Activated CD8-positive, alpha-beta T cell treated with anti-CD3 and anti-CD28 coated beads, Interleukin-2, amount 10 ng/mL, durations not matched to agents 7 days and 5 days (primary cell): ENCODE measurements at places on chromosomes 11 and 22. TPM values are rescaled to one million over a fixed set of nuclear protein-coding genes. Genes with fewer than 3 reads are reported as not detected.

The MYBPC3 gene
- not detected for total RNA-seq

The SERPIND1 gene
- total RNA-seq = not detected

The TREH gene
- total RNA-seq = not detected

The UPK3A gene
- not detected for total RNA-seq

The OR8U1 gene
- not detected for total RNA-seq

The EHD1 gene
- total RNA-seq = 150 TPM

The PRODH gene
- total RNA-seq = not detected

The KCTD14 gene
- 0.47 TPM for total RNA-seq

DNA sequence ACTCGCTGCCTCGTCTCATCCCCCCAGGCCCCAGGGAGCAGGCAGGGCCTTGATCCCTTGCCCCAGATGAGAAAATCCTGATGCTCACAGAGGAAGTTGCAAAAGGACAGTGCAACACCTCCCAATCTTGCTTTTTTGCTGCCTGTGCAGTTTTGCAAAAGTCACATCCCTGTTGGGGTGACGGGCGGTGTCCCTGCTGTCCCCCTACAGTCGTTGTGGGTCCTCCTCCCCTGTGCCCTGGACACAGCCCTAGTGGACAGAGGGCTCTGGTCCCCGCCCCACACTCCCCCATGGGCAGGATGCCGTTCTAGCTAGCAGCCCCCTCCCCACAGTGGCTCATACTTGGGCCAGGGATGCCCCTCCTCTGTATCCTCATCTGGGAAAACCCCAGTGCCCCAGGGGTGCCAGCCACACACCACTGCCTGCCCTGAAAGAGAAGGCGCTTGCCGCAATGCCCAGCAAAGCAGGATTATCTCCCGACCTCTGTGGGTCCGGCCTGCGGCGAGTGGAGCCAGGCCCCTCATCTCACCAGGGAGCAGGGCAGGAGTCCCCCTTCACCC, 18.4 kb upstream of the CTSD start:
- H3K4me1 ChIP-seq = peaks cover 10% of the 10 kb centered on the region
- no peaks in the 10 kb centered on the region for H3K36me3 ChIP-seq
- no peak overlapping the region for H3K4me3 ChIP-seq
- H3K27ac ChIP-seq = no peak overlapping the region
- DNase-seq = no peak
- H3K27me3 ChIP-seq = peaks cover 5% of the 10 kb centered on the region

- peaks cover 5% of the 10 kb centered on the region for H3K4me1 ChIP-seq
- peaks cover 28% of the 10 kb centered on the region for H3K36me3 ChIP-seq
- H3K27ac ChIP-seq = no peak overlapping the region
- no peak overlapping the region for H3K4me3 ChIP-seq
- peaks cover 3% of the 10 kb centered on the region for H3K27me3 ChIP-seq
These were observed 6.0 kb upstream of the TUBA8 start for GRCh38 chr22:18104566-18104965.

- DNase-seq = no peak
- no peaks in the 10 kb centered on the region for H3K36me3 ChIP-seq
- no peaks in the 10 kb centered on the region for H3K27me3 ChIP-seq
- no peaks in the 10 kb centered on the region for H3K4me1 ChIP-seq
These were observed 15.7 kb downstream of the PLAAT3 start for GRCh38 chr11:63598556-63598955.

DNA sequence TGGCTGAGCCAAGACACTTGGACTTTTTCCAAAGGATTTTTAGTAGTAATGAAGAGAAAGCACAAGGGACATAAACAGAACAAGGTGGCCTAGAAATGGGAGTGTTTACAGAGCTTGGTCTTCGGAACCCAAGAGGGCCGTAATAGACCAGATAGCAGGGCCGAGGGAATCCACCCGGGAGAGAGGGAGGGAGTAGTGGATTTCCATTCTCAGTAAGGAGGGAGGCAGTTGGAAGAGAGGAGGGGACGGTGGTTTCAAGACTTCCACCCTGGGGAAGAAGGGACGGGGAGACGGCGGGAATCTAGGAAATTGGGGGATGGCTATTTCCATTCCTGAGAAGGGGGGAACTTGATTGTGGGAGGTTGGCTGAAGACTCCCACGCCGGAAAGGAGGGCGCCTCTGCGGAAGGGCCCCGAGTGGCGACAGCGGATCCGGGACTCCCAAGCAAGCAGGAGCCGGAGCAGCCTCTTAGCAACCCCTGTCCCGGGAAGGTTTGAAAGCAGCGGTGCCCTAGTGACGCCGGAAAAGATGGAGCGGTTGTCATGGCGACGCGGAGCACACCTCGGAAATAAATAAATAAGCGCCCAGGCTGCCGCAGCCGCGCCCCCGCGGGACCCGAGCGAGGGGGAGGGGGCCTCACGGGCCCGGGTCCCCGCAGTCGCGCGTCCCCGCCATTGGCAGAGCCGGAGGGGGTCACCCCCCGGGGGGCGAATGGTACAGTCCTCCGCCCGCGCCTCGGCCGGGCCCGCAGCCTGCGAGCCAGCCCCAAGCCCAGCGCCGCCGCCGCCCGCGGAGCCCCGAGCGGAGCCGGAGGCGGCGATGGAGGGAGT, 31.6 kb downstream of the EIF3F start:
- peaks cover 11% of the 10 kb centered on the region for H3K4me1 ChIP-seq
- H3K4me3 ChIP-seq = peak overlapping the region; percentile 42
- peak; percentile 75 for DNase-seq
- peak overlapping the region; percentile 5 for H3K27ac ChIP-seq

DNA sequence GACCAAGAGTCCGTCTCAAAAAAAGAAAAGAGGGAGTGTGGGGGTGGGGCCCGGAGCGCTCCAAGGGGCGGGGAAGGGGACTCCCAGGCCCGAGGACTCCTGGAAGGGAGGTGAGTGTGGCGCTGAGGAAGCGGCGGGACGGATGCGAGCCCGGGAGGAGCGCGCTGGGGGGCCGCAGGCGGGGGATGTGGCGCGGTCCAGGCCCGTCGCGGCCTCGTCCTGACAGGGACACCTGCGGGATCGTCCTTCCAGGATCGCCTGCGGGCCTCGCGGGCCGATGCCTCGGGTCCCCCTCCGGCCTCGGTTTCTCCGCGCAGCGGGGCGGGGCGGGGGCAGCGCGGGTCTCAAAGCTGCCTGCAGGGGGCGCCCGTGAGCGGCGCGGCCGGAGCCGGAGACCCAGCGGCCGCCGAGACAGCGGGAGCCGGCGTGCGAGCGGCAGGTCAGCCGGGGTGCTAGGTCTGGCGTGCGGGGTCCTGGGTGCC, 3.8 kb upstream of the ADORA2A start:
- DNase-seq = peak; percentile 70
- peak overlapping the region; percentile 34 for H3K27ac ChIP-seq
- peak overlapping the region; percentile 46 for H3K4me3 ChIP-seq
- H3K36me3 ChIP-seq = no peaks in the 10 kb centered on the region
- peaks cover 3% of the 10 kb centered on the region for H3K27me3 ChIP-seq

DNA sequence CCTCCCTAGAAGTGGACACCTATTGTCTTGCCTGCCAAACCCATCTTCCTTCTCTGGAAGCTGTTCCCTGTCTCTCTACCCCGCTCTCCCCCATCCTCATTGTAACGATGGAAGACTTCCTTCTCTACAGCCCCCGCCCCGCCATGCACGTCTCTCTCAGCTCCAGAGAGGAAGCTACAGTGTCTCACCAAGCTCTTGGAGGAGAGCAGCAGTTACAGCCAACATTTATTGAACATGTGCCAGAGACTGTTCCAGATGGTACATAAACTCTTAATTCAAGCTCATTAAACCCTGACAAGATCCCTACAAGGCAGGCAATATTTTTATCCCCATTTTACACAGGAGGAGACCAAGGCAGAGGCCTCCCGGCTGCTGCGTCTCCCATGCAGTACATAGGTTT, 15.1 kb downstream of the MCHR1 start:
- no peaks in the 10 kb centered on the region for H3K4me1 ChIP-seq
- H3K27ac ChIP-seq = no peak overlapping the region
- no peak for DNase-seq
- H3K27me3 ChIP-seq = peaks cover 19% of the 10 kb centered on the region
- no peaks in the 10 kb centered on the region for H3K36me3 ChIP-seq

- H3K27me3 ChIP-seq = no peaks in the 10 kb centered on the region
- no peak for DNase-seq
- no peaks in the 10 kb centered on the region for H3K4me1 ChIP-seq
- H3K4me3 ChIP-seq = no peak overlapping the region
These were observed 35.5 kb upstream of the OLFML1 start for GRCh38 chr11:7449841-7450214.

- no peak for DNase-seq
- H3K4me1 ChIP-seq = peaks cover 25% of the 10 kb centered on the region
These were observed 2.9 kb upstream of the IL18BP start for GRCh38 chr11:71995726-71996291.

DNA sequence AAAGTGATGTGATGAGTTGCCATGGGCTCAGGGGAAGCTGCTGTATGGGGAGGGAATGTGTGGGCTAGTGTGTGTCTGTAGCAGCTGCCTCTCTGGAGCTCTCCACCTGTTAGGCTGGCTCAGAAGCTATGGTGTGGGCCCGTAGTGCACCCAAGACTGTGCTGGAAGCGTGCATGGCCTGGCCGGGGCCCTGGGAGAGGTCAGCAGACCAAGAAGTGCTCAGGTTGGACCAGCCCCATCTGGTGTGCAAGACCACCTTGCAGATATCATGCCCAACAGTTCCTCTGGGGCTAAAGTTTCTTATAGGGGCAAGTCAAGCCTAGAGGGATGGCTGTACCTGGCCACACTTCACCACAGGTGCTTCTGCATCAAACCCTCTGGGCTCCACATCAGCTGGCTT, 274.4 kb upstream of the CCDC179 start:
- no peaks in the 10 kb centered on the region for H3K36me3 ChIP-seq
- no peak overlapping the region for H3K27ac ChIP-seq
- H3K4me3 ChIP-seq = no peak overlapping the region
- no peak for DNase-seq
- no peaks in the 10 kb centered on the region for H3K27me3 ChIP-seq

- no peaks in the 10 kb centered on the region for H3K27me3 ChIP-seq
- no peak overlapping the region for H3K27ac ChIP-seq
- H3K36me3 ChIP-seq = no peaks in the 10 kb centered on the region
- no peak overlapping the region for H3K4me3 ChIP-seq
- no peak for DNase-seq
These were observed 1.1 kb downstream of the GLYAT start for GRCh38 chr11:58730507-58731089.

DNA sequence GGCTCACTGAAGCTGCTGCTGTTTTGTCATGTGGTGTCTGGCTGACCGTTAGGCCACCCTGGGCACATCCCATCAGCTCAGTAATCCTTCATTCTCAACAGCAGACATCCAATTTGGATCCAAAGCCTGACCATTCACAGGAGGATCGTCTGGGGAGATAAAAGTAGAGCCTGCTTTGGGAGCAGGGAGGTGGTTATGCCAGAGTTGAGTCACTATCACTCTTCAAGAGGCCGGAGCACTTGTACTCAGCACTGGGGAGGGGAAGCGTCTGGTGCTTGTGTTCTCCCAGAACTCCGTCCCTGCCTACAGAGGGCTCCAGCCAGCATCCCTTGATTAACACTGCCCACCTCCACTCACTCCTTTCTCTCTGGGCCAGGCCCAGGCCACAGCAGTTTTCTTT, 382.6 kb downstream of the OPCML start:
- H3K27me3 ChIP-seq = peaks cover 2% of the 10 kb centered on the region
- no peak overlapping the region for H3K4me3 ChIP-seq
- DNase-seq = no peak

DNA sequence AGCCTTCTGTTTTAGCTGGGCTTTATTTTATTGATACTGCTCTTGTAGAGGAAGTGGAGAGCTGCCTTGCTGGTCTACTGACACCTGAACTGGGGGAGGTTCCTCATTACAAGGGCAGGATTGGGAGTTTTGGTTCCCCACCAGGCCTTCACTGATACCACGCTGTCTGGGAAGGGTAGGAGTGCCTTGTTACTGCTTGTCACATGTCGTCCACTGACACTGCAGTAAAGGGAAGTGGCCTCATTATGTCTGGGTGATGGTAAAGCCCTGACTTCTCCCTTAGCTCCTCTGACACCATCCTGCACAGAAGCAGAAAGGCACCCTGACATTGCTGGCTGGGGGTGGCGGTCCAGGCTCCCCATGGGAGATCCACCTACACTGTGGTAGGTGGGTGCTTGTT, 38.7 kb upstream of the ELF5 start:
- H3K4me3 ChIP-seq = no peak overlapping the region
- no peak for DNase-seq
- no peaks in the 10 kb centered on the region for H3K4me1 ChIP-seq
- no peaks in the 10 kb centered on the region for H3K36me3 ChIP-seq
- H3K27ac ChIP-seq = no peak overlapping the region

- peaks cover 10% of the 10 kb centered on the region for H3K4me1 ChIP-seq
- H3K36me3 ChIP-seq = no peaks in the 10 kb centered on the region
- H3K27me3 ChIP-seq = peaks cover 4% of the 10 kb centered on the region
- no peak overlapping the region for H3K4me3 ChIP-seq
- H3K27ac ChIP-seq = no peak overlapping the region
These were observed 16.3 kb upstream of the CTSD start for GRCh38 chr11:1779806-1780699.

DNA sequence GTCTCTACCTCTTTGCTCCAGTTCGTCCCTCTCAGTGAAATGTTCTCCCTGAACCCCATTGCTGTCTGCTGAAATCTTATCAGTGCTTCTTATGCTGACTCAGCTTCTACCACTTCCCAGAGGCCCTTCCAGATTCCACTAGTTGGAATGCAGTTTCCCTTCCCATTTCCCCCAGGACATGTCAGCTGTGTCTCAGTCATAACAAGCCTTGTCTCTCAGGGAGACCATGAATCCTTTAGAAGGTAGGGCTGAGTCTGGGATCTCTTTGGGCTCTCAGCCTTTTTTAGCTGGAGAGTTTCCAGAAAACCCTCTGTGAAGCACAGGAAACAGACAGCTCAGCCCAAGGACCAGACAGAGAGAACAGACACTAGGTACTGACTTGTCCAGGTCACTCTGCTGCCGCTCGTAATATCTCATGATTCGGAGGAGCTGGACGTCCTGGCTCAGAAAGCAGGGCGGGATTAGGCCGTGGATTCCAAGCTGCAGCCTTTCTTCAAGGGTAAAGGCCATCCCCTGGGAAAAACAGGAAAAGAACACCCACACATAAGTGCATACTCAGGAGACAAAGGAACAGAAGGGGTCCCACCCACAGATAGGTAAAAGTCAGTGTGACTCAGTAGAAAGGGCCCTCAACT, 113.0 kb downstream of the ME3 start:
- H3K4me3 ChIP-seq = no peak overlapping the region
- no peaks in the 10 kb centered on the region for H3K27me3 ChIP-seq

DNA sequence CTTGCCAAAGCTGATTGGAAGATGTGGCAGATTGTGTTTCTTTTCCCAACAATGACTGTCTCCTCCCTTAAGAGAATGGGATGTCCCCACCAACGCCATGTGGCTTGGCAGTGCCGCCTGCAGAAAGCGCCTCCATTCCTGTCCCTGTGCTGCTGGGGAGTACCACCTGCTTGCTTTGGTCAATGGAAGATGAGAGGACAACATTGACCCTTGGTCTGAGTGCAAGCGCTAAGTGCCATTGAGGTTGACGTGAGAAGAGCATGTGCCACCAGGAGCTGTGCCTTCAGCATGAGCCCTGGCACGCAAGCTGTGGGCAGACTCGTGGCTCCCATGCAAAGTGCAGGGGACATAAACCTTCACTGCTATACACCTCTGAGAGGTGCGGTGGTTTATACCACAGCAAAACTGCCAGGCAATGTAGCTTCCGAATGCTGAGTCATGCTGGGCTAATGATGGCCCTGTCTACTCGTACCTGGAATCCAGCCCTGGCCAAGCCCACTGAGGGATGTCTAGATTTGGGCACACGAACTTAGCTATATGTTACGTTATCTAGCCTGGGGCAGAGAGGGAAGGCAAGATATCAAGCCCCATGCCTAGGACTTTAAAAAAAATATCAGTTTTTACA, 41.9 kb downstream of the MYEOV start:
- DNase-seq = no peak
- H3K4me3 ChIP-seq = no peak overlapping the region
- H3K27ac ChIP-seq = no peak overlapping the region
- peaks cover 37% of the 10 kb centered on the region for H3K4me1 ChIP-seq
- H3K36me3 ChIP-seq = peaks cover 2% of the 10 kb centered on the region
